ENCODE measurements at places on chromosomes 2 and 18.

DNA sequence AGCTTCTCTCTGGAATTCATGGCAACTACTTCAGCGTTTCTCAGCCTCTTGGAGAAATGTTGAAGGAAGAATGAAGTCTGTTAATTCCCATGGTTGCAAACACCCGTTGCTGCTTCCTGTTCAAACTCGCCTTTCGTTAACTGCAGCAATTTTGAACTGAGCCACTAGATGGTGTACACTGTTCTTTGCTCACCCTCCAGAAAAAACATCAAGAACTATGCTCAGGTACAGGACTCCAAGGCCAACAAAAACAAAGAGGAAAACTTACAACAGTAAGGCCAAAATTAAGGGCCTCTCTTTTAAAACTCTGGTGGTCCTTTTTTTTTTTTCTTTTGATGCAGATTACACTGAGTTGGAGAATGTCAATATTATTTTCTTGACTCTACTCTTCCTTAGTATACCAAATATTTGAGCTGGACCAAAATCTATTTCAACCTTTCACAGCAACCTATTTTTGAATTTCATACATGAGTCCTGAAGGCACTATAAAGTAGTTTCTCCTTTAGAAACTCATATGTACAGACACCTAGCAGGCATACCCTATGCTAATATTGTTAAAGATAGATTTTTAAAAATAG is 58.2 kb downstream of the KLHL14 start:
- DNase-seq: peak; percentile 56

DNA sequence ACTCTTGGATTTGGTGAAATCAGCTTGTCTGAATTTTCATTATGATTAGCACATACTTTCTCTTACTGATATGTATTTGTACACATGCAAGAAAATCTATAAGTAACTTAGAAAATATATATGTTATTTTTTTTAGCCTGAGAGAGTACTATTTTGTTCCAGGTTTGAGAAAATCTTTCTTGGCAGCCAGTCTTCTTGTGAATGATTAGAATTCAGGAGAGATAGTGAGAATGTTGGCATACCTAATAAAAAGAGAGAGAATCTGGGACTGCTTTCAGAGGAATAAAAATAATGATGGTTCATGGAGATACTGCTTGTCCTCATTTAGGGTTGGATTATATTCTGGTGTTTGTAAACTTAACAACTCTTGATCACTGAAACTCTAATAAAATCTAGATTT is 44.4 kb upstream of the RIT2 start:
- DNase-seq: no peak

DNA sequence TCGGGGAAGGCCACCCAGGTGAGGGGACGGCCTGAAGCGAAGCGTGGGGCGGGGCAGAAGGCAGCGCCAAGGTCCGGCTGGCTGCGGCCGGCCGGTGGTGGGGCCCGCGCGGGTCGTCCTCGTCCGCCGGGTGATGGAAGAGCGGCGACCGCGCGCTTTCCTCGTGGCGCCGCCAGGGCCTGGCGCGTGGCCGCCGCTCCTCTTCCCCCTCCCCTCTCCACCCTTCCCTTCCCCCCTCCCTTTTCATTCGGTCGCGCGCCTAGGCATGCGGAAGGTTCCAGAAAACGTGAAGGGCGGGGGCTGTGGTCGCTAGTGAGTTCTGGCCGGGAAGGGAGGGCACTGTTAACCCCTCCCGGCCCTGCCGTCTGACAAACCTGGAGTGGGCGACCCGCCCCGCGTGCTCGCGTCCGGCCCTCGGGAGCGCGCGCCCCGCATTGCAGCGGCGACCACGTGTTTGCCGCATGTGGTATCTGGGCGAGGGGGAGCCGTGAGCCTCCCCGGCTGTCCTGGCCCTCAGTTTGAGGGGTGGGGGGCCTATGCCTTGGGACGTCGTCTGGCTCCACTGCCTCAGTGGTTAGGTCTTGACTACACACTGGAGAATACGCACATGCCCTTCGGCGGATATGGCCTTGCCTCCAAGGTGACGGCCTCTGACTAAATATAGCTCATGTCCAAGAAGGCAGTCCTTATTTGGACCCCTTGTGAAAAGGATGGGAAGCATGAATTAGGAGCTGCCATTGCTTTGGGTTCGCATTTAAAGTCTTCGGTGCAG is 579 bp downstream of the MAT2A start:
- peak; percentile 86 for DNase-seq

DNA sequence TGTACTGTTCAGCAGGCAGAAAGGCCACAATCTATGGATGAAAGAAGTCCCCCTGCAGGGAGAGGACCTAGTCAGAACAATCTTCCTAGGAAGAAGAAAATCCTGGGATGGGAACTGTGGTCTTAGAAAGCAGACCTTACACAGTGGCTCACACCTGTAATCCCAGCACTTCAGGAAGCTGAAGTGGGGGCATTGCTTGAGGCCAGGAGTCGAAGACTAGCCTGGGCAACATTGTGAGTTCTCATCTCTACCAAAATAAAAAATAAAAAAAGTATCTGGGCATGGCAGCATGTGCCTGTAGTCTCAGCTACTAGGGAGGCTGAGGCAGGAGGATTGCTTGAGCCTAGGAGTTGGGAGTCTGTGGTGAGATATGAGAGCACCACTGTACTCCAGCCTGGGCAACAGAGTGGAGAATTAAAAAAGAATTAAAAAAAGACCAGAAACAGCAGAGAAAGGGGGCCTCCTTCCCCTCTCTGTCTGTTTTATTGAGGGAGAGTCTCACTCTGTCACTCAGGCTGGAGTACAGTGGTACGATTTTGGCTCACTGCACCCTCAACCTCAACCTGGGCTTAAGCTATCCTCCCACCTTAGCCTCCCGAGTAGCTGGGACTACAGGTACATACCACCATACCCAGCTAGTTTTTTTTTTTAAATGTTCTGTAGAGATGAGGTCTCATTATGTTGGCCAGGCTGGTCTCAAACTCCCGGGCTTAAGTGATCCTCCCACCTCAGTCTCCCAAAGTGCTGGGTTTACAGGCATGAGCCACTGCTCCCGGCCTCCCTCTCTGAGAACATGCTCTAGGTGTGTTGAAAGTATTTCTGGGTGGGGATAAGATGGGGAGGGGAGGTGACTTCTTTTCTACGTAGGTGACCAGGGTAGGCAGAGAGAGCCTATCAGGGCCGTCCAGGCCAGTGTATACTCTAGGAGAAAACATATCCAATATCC is 7.4 kb downstream of the RHOB start:
- DNase-seq: no peak

- DNase-seq: no peak
Observed at GRCh38 chr2:220842901-220843665, 729.0 kb downstream of the EPHA4 start.

DNA sequence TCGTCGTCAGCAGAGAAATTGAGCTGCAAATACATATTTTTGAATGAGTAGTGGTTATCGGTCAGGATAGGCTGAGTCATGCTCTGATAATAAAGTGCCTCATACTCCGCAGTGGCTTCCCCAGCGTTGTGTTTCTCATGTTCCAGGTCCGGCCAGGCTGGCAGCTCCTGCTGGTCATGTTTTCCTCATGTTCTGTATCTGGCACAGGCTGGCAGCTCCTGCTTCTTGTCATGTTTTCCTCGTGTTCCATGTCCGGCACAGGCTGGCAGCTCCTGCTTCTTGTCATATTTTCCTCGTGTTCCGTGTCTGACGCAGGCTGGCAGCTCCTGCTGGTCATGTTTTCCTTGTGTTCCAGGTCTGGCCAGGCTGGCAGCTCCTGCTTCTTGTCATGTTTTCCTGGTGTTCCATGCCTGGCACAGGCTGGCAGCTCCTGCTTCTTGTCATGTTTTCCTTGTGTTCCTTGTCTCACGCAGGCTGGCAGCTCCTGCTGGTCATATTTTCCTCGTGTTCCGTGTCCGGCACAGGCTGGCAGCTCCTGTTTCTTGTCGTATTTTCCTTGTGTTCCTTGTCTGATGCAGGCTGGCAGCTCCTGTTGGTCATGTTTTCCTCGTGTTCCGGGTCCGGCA is 148.9 kb downstream of the ATP9B start:
- no peak for DNase-seq

- DNase-seq: no peak
Observed at GRCh38 chr2:161881465-161881864, 192.6 kb downstream of the DPP4 start.

DNA sequence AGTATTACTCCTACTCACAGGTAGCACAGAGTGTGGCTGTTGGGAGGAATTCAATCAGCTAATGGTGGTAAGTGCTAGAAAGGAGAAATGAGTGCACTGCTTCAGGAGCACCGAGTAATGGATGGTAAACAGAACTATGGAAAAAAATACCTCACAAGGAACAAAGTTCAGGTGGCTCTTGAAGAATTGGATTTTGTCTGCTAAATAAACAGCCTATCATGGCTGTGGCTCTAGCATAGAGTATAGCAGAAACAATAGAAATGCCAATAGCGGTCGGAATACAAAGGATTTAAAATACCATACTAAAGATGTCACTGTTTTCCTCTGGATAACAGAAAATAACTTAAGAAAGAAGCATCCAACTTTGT is 482.5 kb downstream of the NUP35 start:
- no peak for DNase-seq

GRCh38 chr2:171858397-171858958 is 35.6 kb downstream of the SLC25A12 start:
- no peak for DNase-seq

DNA sequence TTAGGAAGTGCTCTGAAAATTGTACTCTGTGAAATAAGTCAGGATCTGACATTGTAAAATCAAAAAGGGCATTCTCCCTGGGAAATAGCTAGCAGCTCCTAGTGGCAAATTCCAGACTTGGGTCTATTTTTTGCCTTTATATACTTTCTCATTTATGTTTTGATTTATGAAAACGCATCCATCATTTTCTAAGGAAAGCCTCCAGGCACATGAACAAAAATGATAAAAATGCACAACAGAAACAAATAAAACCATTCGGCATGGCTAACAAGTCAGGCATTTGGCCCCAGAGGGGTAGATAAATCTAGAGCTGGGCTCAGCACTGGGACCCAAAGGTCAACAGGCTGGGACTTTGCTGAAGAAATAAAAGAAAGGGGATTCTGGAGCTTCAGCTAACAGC is 167.0 kb downstream of the BCL11A start:
- DNase-seq: no peak

DNA sequence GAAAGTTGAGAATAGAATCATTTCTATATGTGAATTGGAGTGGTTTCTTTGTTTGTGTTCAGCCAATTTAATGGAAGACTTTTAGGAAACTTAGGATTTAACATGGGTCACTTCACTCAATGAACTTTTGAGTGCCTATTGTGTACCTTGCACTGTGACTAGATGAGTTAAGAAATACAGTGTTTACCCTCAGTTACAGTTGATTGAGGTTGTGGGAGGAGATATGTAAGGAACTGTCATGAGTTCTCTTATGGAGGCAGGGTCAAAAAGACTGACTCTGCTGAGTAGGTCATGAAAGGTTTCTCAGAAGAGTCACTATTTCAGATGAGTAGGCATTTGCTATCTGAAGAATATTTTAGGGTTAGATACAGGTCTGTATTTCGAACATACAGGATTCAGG is 98.6 kb downstream of the RAB3GAP1 start:
- no peak for DNase-seq

DNA sequence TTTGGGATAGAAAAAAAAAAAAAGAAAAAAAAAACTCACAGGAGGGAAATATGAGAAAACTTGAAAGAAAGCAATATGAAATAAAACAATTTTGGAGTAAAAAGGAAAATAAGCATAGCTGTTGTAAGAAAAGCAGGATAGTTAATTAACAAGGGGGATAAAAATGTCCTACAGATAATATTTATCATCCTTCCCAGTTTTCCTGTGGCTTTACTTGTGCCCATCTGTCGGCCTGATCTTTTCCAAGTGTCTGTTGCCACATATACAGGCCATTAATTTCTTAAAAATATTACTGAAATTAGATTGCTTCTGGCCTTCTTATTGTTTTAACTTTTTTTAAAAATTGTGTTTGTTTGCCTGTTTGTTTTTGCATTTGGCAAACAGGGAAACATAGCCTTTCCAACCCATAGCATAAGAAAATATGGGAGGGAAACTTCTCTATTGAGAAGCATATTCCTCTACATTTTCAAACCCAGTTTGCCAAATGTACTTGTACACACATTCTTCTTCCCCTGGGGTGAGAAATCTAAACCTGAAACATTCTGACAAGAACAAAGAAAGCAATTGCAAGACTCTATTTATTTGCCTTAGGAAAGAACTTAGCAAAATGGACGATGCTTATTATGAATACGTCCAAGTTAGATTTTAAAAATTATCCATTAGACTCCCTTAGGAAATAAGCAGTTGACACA is 272.3 kb downstream of the CDH20 start:
- DNase-seq: no peak

DNA sequence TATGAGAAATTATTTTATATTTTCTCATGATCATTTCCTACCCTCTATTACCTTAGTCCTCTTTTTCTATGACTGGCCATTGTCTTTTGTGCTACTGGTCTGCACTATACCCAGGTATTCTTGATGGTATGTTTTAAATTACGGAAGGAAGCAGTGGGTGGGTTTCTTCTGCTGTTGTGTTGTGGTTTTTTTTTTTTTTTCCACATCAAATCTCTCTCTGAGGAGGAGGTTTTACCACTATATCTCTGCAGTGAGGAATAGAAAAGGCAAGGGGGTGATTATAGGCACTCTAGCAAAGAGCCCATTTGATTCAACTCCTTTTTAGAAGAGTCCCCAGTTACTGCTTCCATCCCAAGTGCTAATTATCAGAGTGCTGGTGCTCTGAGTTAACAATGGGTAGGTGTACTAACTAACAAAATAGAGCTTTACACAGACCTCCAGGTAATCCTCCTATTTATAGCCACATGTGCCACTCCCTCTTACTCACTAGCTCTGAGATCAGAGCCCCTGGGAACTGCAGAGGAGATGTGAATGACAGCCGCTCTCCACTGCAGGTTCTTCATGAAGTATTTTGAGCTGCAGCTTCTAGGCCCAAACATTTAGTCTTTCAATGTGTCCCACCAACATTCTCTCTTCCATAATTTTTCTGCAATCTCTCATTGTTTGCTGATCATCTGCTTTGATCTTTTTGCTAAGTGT is 301.6 kb upstream of the GULP1 start:
- DNase-seq: no peak

DNA sequence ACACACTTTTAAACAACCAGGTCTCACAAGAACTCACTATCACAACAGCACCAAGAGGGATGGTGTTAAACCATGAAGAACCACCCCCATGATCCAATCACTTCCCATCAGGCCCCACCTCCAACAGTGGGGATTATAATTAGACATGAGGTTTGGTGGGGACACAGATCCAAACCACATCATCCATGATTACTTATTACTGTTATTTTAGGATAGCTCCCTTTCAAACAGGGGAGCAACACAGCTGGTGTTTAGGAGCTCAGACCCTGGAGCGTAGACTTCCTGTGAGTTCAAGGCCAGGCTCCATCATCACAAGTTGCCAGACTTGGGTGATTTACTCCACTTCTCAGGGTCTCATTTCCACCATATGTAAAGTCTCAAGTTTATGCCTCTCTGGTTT is 382.7 kb downstream of the HRH4 start:
- no peak for DNase-seq
